ENCODE measurements at places on chromosomes 11 and 22. TPM values are rescaled to one million over a fixed set of nuclear protein-coding genes. Genes with fewer than 3 reads are reported as not detected.
A peak's percentile ranks its signal among the peaks of the same experiment; 100 is the strongest.

ART5 gene
- not detected for total RNA-seq

GLYAT gene
- not detected for total RNA-seq

TECTA gene
- 0.53 TPM for total RNA-seq

KBTBD3 gene
- total RNA-seq, result 4.2 TPM

NNMT gene
- total RNA-seq, result 162 TPM

P2RY6 gene
- total RNA-seq, result not detected

ZNHIT2 gene
- 43.6 TPM for total RNA-seq

CRYBA4 gene
- not detected for total RNA-seq

ANO1 gene
- total RNA-seq, result 0.13 TPM

CCDC89 gene
- total RNA-seq, result not detected

CYB561A3 gene
- 68.1 TPM for total RNA-seq

GRCh38 chr11:207863-208180 lies 314 bp downstream of the RIC8A start:
- DNase-seq, result no peak

DNA sequence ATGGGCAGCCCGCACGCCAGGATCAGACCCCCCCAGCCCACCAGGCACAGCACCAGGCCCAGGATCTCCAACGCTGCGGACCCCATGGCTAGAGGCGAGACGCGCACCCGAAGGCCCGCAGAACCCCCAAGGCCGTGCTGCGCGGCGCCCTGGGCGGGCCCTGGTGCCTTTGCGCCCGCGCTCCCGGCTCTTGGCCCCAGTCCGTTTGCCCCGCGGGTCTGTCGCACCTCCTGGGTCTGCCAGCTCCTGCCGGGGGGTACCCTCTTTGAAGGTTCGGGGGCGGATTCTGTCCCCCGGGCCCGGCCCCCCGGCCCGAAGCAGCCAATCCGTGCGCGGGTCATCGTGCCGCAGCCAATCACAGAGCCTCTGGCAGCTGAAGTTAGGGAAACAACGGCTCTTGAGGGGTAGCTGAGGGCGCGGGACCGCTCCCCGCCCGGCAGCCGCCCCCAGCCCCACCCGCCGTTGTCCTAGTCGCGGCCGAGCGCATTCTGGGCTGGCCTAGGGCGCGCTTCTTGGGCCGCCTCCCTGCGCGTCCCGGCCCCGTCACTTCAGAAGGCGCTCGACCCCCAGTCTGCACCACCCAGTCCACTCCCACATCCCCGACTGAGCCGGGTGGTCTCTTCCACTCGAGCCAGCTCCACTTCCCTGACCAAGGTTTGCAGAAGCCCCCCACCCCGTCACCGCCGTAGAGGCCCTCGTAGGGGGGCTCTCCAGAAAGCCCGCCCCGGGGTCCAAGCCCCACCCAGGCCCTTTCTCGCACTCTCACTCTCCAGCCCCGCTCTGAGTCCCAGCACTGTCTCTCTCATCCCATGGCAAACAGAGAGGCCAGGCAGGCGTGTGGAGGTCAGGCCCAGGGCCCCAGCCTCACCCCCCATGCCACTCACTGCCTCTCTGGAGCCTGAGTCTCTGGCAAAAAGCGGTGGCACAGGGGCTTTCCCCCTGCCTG lies at the start of gene CLDN5:
TSS of gene CLDN5 (minus strand) at position 241 of the 946 bp plus-strand sequence. CDS start at position 86, 155 bp downstream.
- no peak for DNase-seq

GRCh38 chr11:5038341-5038740 lies 8.0 kb upstream of the OR52J3 start:
- no peak for DNase-seq

- DNase-seq, result no peak
These were observed 46.0 kb upstream of the GRAMD1B start for GRCh38 chr11:123384116-123384515.

GRCh38 chr22:20982563-20982882 lies 426 bp downstream of the LZTR1 start:
- DNase-seq, result no peak

DNA sequence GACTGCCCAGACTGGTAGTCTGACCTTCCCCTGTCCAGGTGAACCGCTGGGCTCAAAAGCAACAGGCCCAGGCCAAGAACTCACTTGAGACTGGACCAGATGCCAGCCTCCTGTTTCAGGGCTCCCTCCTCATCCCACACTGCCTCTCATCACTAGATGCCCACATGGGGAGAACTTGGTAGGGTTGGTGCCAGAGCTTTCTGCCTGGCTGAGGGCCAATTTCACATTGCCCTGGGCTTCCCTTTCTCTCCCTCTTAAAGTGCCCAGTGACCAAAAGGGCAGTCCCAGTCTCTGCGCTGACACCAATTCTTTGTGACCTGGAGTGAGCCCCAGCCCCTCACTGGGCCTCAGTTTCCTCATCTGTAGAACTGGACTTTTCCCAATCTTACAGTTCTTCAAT lies 41.7 kb downstream of the C11orf58 start:
- DNase-seq, result no peak

DNA sequence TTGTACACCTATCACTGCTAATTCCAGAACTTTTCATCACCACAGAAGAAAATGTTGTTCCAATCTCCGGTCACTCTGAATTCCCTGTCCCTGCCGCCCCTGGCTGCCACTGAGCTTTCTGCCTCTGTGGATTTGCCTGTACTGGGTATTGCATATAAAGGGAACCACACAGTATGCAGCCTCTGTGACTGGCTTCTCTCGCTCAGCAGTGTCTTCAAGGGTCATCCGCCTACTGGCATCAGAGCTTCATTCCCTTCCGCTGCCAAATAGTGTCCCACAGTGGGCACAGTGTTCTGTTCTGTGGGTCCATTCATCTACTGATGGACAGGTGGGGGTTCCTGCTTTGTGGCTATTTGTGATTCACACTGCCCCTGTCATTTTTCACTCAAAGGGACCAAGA lies 5.3 kb downstream of the DHCR7 start:
- DNase-seq, result no peak

DNA sequence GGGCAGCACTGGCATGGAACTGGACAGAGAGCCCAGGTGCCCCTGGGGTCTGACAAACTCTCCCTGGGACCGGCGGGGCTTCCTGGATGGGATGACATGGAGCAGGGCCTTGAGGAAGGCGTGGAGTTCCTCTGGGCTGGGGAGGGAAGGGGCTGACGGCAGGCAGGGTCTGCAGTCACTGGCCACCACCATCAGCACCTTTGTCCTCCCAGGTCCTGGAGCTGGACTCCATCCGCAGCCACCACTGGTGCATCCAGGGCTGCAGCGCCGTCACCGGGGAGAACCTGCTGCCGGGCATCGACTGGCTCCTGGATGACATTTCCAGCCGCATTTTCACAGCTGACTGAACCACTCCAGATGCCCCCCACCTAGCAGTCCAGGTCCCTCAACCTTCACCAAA lies 5.7 kb upstream of the SNX15 start:
- DNase-seq, result no peak

GRCh38 chr22:35977136-35977535 lies 51.5 kb downstream of the RBFOX2 start:
- no peak for DNase-seq

- peak; percentile 76 for DNase-seq
These were observed 2.7 kb downstream of the NEAT1 start for GRCh38 chr11:65425105-65425970.

DNA sequence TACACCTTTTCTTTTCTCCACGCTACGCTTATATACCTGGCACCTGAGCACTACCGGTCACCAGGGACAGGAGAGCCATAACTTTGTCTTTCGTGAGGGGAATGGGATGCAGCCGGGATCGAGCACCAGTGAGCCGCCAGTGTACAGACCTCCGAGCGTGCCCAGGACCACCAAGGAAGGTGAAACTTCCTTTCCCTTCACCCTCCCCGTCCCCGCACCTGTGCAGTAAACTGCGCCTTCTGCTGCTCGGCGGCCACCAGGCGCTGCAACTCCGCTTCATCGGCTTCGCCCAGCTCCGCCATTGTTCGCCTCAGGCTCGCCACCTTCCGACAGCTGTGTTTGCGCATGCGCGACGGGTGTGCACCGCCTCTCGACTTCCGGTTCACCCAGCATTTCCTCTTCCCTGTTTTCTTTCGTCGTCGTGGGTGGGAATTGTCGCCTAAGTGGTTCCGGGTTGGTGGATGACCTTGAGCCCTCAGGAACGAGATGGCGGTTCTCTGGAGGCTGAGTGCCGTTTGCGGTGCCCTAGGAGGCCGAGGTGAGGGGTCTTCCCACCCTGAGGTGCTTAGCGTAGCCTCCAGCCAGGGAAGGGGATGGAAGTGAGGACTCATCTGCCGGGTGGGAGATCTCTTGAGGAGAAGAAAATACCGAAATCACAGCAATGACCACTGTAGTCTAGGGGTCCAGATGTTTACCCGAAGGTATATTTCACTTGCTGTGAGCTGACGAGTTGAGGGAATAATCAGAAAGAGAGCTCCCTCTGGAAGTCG lies at the start of the genes SDHD and TIMM8B:
TSS of gene SDHD (plus strand) at position 452 of the 770 bp plus-strand sequence. CDS start at position 487, 35 bp downstream.
TSS of gene TIMM8B (minus strand) at position 335 of the 770 bp plus-strand sequence. CDS start at position 302, 33 bp downstream.
- peak; percentile 93 for DNase-seq

DNA sequence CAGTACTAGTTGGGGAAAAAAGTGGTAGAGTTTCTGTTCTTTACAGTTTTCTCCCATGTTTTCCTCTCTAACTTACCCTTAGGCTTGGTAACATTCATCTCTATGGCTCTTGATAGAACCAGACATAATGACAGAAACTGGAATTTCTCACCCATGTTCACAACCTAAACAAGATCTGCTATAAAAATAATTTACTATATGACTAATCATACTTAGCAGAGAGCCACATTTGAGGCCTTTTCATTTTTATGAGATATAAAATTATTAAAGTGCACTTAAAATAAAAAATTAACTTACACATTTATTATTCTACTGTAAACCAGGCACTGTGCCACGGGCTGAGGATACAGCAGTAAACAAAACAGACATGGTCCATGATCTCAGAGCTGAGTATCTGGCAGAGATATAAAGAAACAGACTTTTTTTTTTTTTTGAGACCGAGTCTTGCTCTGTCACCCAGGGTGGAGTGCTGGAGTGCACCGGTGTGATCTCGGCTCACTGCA lies 98.1 kb downstream of the GAB2 start:
- no peak for DNase-seq

DNA sequence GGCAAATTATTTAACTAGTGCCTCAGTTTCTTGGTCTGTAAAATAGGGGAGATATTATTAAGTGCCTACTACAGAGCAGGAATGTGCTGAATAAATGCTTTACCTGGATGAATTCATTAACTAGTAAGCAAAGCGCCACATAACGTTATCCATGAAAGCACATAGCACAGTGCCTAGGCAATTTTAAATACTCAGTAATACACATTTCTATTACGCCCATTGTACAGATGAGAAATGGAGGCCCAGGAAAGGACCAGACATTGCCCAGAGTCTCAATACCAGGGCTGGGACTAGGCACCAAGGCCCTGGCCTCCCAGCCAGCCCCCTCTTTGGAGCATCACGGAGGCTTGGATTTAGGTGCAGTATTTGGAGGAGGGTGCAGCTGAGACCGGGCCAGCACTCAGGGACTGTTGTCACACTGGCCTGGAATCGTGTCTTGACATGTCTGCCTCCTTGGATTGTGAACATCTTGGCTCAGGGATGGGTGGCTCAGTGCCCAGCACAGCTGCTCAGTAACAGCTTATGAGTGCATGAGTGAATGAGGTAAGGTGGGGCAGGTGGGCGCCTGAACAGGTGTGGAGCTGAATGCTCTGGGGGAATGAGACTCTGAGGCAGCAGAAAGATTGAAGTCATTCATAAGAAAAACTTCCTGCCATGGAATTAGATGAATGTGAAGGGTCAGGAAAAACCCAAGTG lies 42.1 kb upstream of the TPBGL start:
- no peak for DNase-seq

GRCh38 chr11:73598719-73599379 lies 937 bp upstream of the FAM168A start:
- DNase-seq, result no peak

DNA sequence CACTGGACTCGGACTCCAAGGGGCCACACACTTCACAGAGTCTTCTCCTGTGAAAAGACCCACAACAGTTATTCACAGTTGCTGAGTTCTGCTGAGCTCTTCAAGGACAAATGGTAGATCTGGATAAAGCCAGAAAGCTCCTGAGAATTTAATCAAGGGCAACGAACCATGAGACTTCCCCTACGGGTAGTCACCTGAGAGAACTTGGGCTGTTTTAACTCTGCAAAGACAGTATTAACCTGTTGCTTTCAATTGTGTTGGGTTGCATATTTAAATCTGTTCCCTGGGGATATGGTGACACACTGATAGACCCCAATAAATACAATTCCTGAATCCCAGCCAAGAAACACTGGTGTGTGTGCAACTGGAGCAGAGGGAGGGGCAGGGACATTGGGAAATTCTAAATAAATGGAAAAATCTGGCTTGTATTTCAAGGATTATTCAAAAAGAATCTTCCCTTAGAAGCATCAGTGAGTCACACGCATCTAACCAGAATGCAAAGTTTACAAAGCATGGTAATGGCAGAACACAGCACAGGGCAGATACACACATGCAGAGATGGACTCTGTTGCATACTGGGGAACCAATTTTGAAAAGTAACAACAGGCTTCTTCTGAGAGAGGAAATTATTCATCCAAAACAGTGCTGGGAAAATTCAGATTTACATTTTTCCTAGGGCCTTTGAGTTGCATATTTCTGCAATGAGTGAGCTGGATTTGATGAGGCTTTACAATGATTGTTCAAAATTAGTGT lies 4.0 kb downstream of the KCNJ1 start:
- DNase-seq, result peak; percentile 74

GRCh38 chr11:82791779-82792178 lies 58.1 kb upstream of the FAM181B start:
- no peak for DNase-seq

GRCh38 chr22:18110194-18110953 lies at the start of gene TUBA8:
TUBA8 (plus strand) TSS chr22:18110809; CDS start chr22:18110866, 57 bp downstream.
- DNase-seq, result no peak

DNA sequence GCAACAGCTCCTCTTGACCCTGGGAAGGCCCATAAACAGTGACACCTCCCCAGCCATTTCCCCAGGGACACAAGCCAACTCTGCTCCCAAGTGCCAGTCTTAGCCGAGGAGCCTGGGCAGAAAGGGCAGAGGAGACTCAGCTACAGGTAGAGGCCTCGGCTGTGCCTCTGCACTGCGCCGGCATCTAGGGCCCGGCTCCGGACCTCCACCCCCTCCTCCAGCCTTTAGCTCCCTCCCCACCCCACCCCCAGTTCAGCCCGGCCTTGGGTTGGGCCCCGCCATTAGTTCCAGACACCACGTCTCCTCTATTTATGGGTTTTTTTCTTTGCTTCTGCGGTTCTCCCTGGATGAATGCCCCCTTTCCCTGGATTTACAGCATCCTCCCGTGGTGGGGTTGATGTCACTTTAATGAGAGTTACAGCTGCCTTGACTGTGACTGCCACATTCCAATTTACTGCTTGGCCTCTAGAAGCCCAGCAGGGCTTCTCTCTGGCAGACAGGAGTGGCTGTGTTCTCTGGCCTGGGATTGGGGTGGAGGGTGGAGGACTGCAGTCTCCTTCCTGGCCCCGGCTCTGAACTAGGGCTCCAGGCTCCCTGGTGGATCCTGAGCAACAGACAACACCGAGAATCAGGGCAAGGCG lies 13.5 kb upstream of the OAF start:
- DNase-seq, result no peak

DNA sequence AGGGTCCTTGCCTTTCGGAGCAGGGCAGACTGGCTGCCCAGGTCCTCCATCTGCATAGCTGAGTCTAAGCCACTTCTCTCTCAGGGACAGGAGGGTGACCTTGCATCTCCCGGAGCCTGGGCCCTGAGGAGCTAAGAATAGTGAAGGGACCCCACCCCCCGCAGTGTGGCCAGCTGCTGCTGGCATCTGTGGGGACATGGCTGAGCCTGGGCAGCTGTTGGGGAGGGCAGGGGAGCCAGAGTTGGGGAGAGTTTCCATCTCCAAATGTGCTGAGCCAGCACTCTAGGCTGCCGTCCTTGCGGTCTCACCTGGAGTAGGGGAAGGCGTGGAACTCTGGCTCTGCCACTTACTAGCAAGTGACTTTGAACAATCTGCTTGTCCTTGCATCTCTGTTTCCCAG lies 34.8 kb upstream of the SHISAL1 start:
- DNase-seq, result no peak
